ENCODE measurements at places on chromosomes 6 and 20. TPM values are rescaled to one million over a fixed set of nuclear protein-coding genes. Genes with fewer than 3 reads are reported as not detected.

Gene FUT9
- total RNA-seq, result 0.03 TPM

Gene L3MBTL3
- 2.8 TPM for total RNA-seq

Gene PNLDC1
- total RNA-seq, result not detected

Gene CTAGE9
- not detected for total RNA-seq

Gene RAD21L1
- total RNA-seq, result not detected

Gene APMAP
- total RNA-seq, result 28.2 TPM

Gene PACSIN1
- 10.3 TPM for total RNA-seq

GRCh38 chr20:53208110-53208832, 236.1 kb downstream of the TSHZ2 start:
- DNase-seq, result no peak

- DNase-seq, result no peak
Observed at GRCh38 chr6:163637524-163637923, 223.0 kb downstream of the QKI start.

GRCh38 chr6:71299541-71300470, 11.2 kb downstream of the OGFRL1 start:
- DNase-seq, result no peak

- DNase-seq, result no peak
Observed at GRCh38 chr6:18327626-18328025, 59.5 kb upstream of the RNF144B start.

- no peak for DNase-seq
Observed at GRCh38 chr6:43724354-43724753, 36.8 kb upstream of the MRPS18A start.

DNA sequence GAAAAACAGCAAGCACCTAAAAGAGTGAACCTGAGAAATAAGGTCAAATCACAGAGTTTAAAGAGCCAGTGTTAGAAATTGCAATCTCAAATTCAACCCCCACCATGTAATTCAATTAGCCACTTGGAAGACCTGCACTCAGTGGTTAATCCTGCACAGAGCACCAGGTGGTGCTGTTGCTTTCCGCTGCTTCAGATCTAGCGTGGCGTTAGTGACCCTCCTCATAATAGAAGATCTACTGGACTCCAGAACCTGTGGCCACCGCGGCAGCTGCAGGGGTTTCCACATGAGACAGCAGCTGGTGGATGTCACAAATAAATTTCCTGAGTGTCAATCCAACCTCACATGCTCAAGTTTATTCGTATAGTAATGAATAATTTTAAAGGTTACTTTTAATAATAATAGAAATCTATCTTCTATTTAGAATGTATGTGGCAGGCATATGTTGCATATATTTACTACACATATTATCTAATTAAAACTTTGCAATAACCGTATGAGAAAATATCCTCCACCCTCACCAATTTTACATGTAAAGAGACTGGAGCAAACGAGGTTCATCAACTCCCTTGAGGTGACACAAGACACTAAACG, 84.4 kb downstream of the SYNE1 start:
- DNase-seq, result peak; percentile 86

DNA sequence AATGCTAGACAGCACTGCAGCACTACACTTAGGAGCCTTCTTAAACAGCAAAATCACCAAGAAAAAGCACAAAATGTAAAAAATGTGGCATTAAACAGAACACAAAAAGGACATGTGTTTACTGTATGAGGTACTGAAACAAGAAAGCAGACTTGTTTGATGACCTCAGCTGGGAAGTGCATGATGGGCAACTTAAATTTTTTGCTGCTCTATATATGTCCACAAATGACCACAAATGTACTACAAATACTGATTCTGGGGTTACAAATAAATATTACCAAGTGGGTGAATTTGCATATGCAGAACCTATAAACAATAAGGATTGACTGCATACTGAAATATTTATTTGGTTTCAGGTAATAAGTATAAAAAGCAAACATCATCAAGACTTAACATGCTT, 13.1 kb downstream of the RAB23 start:
- DNase-seq, result no peak

DNA sequence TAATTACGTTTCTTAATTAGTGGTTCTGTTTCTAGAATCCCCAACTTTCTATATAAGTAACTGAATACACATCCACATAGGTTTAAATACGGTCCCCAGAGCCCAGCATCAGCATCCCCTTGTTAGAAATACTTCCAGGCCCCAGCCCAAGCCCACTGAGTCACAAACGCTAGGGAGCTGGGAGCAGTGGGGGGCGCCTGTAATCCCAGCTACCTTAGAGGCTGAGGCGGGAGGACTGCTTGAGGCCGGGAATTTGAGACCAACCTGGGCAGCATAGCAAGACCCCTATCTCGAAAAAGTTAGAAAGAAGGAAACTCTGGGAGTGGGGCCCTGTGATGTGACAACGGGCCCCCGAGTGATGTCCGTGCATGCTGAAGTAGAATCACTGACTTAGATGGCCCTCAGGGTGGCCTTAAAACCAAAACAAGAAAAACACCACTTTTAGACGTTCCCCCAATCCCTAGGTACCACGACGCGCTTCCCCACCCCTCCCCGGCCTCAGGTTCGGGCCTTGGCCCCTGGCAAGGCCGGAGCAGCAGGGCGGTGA, 1.3 kb upstream of the PPP1R3G start:
- DNase-seq, result no peak

GRCh38 chr6:101429270-101429669, 35.8 kb downstream of the GRIK2 start:
- DNase-seq, result no peak

GRCh38 chr20:60057866-60058807, 99.9 kb downstream of the CDH26 start:
- peak; percentile 86 for DNase-seq

GRCh38 chr20:33843854-33844253, 32.7 kb downstream of the CHMP4B start:
- no peak for DNase-seq

GRCh38 chr6:138509371-138509770, 10.1 kb upstream of the NHSL1 start:
- no peak for DNase-seq

- DNase-seq, result no peak
Observed at GRCh38 chr6:17418281-17419188, 25.1 kb downstream of the CAP2 start.

DNA sequence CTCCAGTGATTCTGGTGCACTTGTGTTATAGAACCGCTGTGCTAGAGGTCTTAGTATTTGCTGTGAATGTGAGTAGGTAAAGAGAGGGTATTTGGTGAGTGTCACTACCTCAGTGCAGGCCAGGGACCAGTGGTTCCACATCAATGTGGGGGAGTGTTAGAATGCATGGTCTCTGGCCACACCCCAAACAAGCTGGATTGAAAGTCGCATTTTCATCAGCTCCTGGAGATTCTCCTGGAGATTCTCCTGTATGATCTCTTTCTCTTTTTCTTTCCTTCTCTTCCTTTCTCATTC, 26.8 kb upstream of the BCAS1 start:
- DNase-seq, result no peak

- no peak for DNase-seq
Observed at GRCh38 chr6:50853939-50854338, 35.3 kb downstream of the TFAP2B start.

- no peak for DNase-seq
Observed at GRCh38 chr20:63067721-63068560, 61.2 kb upstream of the BHLHE23 start.

DNA sequence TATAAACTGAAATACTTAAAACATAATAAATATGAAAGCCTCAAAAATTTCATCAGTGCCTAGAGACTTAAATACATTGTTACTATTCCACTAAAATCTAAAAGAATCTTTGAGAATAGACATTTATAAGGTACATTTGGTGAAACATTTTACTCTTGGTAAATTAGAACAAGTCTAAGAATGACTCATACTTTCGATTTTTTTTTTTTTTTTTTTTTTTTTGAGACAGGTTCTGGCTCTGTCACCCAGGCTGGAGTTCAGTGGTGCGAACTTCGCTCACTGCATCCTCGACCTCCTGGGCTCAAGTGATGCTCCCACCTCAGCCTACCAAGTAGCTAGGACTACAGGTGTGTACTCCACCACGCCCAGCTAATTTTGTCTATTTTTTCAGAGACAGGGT, 6.4 kb downstream of the FUCA2 start:
- no peak for DNase-seq

GRCh38 chr6:2918936-2919335, 15.8 kb upstream of the SERPINB9 start:
- no peak for DNase-seq

DNA sequence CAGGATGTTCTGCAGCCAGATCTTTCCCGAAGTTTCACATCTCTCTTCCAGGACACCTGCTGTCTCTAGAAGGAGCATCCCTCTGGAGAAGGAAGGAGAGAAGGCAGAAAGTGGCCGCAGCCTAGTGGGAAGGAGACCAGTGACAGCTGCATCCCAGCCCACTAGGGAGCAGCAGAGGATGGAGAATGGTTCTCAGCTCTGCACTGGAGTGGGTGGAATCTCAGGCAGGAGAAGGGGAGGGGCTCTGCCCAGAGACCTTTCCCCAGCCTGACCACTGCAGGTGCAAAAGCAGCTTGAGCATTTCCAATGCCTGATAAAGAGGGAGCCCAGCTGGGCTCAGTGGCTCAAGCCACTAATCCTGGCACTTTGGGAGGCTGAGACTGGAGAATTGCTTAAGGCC, 32.3 kb downstream of the NCR2 start:
- DNase-seq, result peak; percentile 74

DNA sequence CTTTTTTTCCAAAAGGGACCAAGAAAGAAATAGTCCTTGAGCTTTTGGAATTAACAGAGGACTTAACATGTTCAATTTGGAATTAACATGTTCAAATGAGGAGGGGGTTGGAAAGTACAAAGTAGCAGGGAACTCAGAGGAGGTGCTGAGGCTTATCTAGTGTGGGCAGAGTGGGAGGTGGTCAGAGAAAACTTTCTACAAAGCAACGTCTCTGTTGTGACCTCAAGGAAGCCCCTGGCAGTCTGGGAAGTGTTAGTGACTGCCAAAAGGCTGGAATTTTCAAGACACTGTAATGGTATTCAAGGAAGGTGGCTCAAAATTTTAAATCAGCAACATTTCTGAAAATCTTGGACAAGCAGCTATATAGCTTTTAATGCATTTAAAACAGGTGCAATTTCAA, 7.3 kb downstream of the ECI2 start:
- no peak for DNase-seq

DNA sequence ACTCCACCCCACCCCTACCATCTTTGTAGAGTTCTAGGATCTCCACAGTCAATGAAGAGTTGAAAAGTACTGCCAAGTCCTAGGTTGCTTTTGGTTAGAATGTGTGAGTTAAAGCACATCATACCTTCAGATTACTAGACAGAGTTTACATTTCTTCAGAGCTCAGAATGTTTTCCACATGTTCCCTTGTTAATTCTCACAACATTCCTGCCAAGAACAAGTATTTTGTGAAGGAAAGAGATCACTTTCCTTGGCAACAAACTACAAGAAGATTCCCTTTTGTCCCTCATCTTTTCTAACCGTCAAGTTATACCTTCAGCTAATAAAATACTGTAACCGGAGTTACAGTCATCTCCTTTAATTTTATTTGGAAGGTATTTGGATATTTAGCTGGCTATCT, 266.8 kb downstream of the ZFAND3 start:
- no peak for DNase-seq

DNA sequence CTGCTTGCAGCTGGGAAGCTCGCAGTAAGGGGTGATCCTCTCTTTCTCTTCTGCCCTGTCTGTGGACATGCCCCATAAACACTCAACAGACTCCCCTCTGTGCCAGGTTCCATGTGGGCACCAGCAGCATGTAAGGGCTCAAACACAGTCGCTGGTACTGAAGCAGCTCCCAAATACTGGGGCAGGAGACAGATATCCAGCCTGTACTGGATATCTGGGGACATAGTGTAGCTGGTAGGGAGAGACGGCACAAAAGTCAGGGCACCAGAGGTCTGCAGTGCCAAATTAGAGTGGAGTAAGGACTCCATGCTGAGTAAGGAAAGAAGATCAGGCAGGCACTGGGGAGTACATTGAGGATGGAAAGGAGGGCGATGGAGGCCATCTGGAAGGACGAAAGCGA, 48.3 kb upstream of the RSPO4 start:
- DNase-seq, result no peak

DNA sequence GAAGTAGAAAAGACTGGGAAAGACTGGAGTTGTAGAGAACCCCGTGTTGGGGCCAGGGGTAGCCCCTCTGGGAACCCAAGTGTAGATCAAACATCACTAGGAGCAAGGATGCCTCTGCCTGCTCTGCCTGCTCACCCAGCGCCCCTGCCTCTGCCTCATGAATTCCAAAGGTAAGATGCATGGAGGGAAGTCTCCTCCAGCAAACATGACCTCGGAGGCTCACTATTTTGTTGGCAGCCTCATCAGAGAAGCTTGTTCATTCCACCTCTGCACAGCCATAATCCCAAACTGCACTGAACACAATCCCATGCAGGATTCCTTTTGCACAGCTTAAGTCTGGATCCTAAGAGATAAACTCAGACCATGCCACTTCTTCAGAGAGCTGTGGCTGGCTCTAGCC, 4.9 kb downstream of the FRS3 start:
- DNase-seq, result peak; percentile 27

DNA sequence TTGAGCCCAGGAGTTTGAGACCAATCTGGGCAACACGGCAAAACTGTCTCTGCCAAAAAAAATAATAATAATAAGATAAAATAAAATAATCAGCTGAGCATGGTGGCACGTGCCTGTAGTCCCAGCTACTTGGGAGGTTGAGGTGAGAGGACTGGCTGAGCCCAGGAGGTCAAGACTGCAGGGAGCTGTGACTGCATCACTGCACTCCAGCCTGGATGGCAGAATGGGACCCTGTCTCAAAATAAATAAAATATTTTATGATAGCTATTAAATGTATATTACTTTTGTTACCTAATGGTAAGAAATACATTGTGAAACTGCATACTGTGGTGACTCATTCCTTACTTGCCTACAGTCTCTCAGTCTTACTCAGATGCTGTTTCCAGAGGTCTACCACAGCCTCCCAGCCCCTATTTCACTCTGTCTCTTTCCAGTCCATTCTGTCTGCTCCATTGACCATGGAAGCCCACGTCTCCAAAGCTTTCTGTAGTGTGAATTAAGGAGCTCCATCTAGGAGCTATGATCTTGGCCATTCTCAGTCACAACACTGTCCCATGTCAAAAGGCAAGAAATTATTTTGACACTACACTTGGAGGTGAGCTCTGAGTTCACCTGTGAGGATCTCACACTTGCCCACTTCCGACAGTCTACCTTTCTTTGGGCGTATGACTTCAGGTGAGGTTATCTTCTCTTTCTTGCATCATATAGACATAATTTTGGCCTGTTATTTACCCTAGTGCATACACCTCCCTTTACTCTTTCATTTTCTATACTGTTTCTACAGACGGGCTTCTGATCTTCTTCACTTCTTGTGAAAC, 22.4 kb upstream of the SNX9 start:
- no peak for DNase-seq

- no peak for DNase-seq
Observed at GRCh38 chr6:11665604-11666326, 112.8 kb downstream of the ADTRP start.

GRCh38 chr6:51019806-51020205, 201.1 kb downstream of the TFAP2B start:
- no peak for DNase-seq

DNA sequence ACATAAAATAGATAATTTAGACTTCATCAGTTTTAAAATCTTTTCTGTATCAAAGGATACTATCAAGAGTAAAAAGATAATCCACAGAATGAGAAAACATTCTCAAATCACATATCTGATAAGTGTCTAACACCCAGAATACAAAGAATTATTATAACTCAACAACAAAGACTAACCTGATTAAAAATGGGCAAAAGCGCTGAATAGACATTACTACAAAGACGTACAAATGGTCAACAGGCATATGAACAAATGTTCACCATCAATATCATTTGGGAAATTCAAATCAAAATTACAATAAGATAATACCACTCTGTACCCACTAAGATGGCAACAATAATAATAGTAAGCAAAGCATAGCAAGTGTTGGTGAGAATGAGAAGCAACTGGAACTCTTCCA, 503.8 kb downstream of the CDH26 start:
- DNase-seq, result no peak

All from cardiac septum (tissue), 1 donor.